ENCODE measurements at places on chromosomes 7 and 10.
A peak's percentile ranks its signal among the peaks of the same experiment; 100 is the strongest.

DNA sequence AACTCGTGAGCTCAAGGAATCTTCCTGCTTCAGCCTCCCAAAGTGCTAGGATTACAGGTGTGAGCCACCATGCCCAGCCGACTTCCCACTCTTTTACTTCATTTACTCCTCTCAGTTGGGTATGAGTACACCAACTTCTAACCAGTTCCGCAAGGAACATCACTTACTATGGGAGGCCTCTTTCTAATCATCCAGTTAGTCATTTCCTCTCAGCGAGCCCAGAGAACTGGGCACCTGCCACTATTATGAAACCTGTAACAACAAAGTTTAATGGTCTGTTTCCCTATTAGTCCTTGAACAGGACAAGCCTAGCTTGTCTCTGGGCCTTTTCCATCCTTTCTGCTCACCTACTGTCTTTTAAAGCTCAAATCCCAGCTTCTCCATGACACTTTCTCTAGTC, 88.8 kb downstream of the DNMBP start:
- DNase-seq, result peak; percentile 76

DNA sequence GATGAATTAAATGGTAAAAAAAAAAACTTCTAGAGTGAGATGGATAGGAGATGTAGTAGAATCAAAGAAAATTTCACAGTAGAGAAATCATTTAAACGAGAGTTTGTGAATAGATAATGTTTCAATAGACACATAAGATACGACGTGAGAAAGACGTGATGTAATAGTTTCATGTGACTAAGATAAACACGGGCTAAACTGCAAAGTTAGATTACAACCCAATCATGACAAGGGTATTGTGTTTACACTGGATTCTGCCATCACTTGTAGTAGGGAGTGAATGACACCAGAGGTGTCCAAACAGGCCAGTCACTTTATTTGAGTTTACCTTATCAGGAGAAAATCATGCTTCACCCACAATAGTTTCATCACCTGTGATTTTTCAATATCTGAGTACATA, 21.6 kb downstream of the SEMA3D start:
- no peak for DNase-seq

DNA sequence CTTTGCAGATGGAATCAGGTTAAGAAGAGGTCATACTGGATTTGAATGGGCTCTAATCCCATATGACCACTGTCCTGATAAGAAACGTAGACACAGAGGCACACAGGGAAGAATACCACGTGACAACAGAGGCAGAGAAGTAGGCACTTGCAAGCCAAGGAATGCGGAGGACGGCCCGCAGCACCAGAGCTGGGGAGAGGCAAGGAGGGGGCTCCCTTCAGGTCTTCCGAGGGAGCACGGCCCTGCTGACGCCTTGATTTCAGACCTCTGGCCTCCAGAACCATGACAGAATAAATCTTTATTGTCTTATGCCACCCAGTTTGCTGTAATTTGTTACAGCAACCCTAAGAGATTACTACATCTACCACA, 44.7 kb upstream of the TMEM213 start:
- DNase-seq, result peak; percentile 28

DNA sequence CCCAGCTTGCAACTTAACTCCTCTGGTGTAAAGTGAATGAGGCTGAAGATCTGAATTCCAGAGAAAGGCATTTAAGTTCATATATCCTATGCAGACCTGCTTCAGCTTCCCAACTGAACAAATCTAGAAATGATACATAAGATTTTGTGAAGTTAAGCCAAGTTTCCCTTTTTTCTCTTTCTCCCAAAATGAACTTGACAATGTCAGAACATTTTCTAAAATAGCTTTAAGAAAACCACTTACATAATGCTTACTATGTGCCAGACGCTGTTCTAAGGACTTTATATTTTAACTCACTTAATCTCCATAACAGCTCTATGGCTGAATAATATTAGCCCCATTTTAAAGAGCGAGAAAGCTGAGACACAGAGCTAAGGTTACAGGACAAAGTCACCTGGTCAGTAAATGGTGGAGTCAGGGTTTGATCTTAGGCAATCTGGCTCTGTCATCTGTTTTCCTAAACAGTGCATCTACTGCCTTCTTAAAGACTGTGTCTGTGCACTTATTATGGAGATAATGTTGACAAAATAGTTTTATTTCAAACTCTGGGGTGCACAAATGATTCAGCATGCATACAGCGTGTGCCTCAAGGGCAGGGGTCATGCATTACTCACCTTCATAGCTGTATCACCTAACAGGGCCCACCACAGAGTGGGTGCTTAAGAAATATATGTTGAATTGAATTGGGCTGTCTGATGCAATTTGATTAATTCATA, 66.8 kb downstream of the RHOBTB1 start:
- DNase-seq, result no peak

DNA sequence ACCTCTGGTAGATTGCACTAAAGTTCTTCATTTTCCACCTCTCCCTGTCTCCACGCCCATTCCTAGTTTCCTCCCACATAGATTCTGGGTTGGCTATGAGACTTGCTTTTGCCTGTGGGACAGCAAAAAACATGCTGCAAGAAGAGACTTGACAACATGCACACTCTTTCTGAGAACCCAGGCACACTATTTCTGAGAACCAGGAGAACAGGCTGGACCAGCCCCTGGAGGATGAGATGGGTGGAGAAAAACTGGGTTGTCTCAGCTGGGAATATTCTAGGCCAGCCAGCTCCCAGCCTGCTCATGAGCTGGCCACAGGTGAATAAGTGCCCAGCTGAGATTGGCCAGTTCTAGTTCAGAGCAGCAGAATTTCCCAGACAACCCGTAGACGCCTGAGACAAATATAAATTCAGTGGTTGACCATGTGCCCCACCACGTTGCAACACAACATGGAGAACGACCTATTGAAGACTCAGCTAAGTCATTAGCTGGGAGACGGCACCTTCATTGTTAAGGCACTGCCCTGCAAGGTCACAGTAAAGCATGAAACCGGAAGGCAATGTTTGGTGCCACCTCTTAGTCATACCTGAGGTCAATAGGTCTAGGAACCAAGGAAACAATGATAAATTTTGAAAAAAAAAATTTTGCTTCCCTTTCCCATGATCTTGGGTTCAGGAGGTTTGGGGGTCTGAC, 92.7 kb upstream of the AKR1E2 start:
- DNase-seq, result peak; percentile 23

DNA sequence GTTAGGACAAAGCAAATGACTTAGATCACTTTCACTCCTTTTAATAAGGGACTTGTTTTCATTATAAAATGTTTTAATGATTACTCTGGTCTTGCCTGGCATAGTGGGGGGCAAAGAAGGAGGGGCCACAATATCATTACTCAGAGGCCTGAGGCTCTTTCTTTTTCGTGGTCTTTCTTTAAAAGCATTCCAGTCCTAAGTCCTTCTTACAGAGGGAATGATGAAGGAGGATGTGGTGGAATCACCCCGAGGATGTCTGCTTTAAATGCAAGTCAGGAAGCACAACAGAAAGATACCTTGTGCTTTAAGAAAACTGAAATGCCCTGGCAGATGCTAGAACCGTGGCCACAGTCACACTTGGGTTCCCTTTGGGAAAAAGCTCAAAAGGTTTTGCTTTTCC, 379.1 kb downstream of the INHBA start:
- DNase-seq, result no peak

DNA sequence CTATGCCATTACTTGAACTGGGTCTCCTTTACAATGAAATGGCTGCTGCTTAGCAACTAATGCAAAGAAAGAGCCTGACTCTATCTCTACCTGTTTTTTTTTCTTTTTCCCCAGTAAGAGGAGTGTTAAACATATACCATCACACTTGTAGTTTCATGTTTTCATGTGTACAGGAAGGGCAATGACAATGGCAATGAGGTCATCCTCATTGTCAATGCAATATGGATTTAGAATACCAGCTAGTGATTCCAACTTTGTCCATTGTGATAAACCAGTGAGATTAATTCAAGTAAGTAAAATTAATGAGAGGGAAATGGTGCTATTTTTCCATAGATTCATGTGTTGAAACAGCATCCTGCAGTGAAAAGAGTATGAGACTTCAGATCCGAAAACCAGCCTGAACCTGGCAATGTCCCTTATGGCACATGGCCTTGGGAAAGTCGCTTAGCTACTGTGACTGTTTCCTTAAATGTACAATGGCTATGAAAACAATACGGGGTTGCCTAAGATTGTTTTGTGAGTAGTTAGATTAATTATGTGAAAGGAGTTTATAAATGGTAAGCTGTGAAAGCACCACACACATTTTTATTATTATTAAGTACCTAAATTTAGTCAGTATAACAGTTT, 11.2 kb downstream of the DGKI start:
- DNase-seq, result no peak

- peak; percentile 50 for DNase-seq
Measured at GRCh38 chr10:8061274-8062211, 7.1 kb downstream of the GATA3 start.

DNA sequence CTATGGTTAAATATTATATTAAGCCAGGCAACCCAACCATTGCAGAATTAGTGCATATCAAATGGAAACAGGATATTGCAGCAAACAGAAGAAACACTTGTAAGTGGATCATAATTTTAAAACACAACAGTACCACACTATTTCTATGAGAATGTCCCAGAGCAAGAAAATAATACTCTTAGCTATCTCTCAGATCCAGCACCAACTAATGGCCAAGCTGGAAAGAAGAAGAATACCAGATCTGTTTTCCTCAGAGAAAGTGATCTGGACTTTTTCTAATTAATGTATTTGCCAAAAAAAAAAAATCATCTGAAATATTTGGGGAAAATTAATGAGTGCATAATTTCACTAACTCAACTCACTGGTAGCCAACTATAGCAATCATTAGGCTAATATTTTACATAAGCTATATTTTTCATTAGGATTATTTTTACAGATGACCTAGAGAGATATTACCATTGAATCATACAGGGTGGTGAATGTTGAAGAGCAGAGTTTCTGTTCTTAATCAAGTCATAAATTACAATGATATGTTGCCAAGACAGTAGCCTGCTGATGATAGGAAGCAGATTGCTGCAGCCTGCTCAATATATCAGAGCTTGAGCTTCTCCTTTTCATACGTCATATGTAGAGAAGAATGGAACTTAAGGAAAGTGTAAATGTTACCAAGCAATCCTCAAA, 995.4 kb upstream of the LRRN3 start:
- DNase-seq, result no peak

GRCh38 chr10:782751-783648, 93.5 kb upstream of the DIP2C start:
- no peak for DNase-seq

GRCh38 chr7:44284881-44285541, 40.4 kb downstream of the CAMK2B start:
- DNase-seq, result no peak

DNA sequence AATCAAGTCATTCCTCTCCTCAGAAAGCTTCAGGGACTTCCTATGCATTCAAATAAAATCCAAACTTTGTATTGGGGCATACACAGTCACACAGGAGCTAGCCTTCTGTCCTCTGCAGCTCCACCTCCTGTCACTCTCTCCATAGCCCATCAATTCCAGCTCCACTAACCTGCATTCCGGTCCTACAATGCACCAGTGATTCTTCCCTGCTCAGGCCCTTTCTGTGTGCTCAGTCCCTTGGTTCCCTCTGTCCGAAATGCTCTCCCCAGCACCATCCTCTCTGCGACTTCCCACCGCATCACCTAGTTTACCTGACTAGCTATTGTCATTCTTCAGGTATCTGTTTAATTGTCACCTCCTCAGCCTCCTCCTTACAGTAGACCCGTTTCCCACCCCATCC, 26.4 kb upstream of the YAE1 start:
- no peak for DNase-seq

DNA sequence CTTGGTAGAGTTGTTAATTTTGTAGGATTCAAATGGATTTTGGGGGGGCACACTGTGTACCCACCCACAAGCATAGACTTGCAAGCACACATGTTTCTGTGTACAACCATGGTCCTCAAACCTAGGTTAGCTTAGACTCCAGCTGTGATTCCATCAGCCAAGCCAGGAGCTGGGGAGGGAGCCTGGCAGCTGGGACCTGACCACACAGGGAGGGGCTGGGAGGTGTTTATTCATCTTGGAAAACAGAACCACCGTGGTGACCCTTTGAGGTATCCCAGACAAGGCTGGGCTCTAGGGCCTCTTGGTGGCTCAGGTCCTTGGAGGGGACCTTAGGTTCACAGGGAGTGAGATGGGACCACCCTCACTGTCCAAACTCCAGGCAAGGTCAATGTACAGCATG, 410.3 kb downstream of the NEBL start:
- no peak for DNase-seq

DNA sequence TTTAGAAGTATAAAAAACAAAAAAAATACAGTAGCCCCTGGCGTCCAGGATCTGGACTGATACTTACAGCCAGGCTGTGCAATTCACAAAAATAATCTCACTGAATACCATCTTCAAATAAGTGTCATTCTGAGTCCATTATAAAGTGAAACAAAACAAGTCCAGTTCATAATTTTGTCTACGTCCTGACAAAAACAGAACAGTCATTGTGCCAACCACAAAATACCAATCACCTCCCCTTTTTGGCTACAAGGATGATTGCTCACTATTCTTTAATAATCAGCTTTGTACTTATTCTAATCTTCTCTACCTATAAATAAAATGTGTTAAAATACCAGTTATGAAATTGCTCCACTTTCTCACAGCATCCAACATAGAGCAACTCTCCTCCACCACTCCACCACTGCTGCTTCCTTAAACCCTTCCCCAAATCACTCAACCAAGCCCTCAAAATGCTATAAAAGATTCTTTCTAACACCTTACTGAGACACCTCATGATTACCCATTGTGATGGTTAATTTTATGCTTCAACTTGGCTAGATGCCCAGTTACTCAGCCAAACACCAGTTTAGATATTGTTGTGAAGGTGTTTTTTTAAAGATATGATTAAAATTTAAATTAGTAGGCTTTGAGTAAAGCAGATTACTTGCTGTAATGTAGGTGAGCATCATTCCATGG, 479.8 kb upstream of the SEMA3A start:
- DNase-seq, result peak; percentile 20

- DNase-seq, result no peak
Measured at GRCh38 chr10:122087436-122087835, 98.5 kb downstream of the TACC2 start.

DNA sequence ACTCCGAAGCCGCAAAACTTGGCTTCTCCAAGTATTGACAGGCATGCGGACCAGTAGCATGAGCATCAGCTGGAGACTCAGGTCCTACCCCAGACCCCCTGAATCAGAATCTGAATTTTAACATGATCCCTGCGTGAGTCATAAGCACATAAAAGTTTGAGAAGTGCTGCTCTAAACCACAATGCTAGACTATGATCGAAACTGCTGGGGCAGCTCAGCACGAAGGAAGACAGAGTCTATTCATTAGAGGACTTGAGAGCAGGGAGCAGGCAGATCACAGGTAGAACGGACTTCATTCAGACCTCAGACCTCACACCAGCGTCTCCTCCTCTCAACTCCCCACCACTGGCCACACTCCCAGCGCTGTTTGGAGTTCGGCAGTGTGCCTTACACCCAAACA, 16.9 kb downstream of the CAMK2G start:
- DNase-seq, result no peak

All from amniotic epithelial cell (primary cell).